ENCODE measurements at places on chromosomes 2 and 18. TPM values are rescaled to one million over a fixed set of nuclear protein-coding genes. Genes with fewer than 3 reads are reported as not detected.

KLF7 gene
- 34.0 TPM for total RNA-seq

ZC3H6 gene
- total RNA-seq: 5.9 TPM

STARD6 gene
- total RNA-seq: not detected

CNGA3 gene
- 0.47 TPM for total RNA-seq

NR4A2 gene
- total RNA-seq: 14.1 TPM

TRABD2A gene
- total RNA-seq: 5.4 TPM

PLB1 gene
- total RNA-seq: 14.3 TPM

RDH14 gene
- 23.5 TPM for total RNA-seq

LINC00305 gene
- total RNA-seq: not detected

C2orf49 gene
- total RNA-seq: 15.3 TPM

LRRC30 gene
- total RNA-seq: not detected

GRCh38 chr2:176112375-176113302 is 3.9 kb upstream of the HOXD10 start:
- no peak for DNase-seq

GRCh38 chr18:56999823-57000222 is 147.1 kb upstream of the BOD1L2 start:
- no peak for DNase-seq

DNA sequence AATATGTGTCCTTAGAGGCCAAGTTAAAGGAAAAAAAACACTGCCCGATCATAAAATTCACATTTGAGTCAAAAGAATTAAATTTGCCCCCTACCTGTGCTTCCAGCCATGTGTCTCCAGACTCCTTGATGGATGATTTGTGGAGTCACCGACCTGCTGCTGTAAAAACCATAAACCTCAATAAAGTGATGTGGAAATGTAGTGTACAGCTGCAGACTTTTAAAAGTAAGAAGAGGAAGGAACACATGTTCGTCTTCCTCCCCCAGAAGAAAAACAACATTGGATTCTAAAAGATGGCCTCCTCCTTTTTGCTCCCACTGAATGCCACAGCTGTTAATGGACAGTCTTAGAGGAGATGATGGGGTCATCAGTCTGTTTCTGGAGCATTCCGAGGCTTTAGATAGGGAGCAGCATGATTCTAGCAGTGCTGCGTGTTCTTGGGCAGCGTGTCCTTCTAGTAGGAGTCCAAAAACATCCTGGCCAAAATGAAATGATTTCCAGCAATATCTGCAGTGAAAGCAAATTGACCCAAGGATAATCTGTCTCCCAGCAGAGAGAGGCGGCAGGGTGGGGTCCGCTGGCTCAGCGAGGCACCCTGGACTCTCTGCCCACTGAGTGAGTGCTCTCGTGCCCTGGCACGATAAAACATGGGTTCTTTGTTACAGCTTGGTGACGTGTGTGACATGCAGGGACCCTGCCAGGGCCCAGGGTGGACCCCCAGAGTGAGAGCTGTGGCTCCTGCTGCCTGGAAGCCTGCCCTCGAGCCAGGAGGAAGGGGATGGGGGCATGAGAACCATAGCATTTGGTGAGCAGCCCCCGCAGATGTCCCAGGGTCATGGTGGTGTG is 196.1 kb downstream of the FAM210A start:
- DNase-seq: no peak

DNA sequence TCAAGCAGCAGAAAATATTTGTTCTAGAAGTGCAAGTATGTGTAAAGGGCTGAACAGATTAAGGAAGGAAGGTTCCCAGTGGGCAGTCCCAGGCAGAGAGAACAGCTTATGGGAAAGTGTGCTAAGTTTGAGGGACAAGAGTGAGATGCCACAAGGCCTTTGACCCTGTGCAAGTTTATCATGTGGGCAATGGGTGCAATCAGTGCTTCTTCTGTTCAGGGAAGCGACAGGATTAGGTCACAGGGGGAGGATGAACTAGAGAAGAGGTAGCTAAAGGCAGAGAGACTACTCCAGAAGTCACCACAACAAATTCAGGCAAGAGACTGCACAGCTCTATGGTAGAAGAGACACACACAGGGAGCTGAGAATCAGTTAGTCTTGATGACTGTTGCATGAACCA is 44.3 kb downstream of the LPIN2 start:
- no peak for DNase-seq

DNA sequence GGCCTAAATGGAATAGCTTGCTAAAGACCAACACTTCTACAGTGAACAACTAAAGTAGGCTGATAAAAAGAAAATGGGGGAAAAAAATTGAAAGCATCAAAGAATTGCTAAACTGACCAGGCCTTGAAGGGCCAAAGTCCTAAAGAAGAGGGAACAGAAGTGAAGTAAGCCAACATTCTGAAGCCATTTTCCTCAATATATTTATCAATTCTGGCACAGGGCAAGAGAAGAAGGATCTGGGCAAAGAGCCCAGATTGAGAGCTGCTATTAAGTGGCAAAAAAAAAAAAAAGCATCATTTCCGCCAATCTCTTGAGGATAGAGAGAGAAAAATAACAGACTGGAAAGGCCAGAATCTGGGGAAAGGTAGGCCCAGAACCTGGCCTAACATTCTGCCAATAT is 25.7 kb downstream of the FANCL start:
- DNase-seq: no peak

GRCh38 chr18:37483221-37483971 is 82.2 kb downstream of the CELF4 start:
- no peak for DNase-seq

- DNase-seq: no peak
Observed at GRCh38 chr2:119013671-119014070, 71.7 kb downstream of the MARCO start.

GRCh38 chr2:126655500-126656430 is at the start of gene GYPC:
TSS of gene GYPC (plus strand) at chr2:126656158. CDS start at chr2:126656264, 106 bp downstream.
- peak; percentile 62 for DNase-seq

DNA sequence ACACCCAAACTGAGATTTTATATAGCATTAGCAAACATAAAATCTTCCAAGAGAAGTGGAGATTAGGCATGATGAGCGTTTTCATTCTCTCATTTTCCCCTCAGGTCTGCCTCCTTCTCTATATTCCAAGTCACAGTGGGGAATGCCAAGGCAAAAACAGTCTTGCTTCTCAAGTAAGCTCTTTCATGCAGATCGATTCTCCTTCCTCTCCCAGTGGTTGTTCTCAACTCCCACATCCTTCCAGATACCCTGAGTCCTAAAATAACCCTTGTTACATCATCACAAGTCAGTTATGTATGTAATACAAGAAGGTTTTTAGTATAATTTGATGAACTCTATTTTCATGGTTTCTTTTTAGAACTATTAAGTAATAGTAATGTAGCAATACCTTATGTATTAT is 150.6 kb downstream of the TXNL1 start:
- no peak for DNase-seq

DNA sequence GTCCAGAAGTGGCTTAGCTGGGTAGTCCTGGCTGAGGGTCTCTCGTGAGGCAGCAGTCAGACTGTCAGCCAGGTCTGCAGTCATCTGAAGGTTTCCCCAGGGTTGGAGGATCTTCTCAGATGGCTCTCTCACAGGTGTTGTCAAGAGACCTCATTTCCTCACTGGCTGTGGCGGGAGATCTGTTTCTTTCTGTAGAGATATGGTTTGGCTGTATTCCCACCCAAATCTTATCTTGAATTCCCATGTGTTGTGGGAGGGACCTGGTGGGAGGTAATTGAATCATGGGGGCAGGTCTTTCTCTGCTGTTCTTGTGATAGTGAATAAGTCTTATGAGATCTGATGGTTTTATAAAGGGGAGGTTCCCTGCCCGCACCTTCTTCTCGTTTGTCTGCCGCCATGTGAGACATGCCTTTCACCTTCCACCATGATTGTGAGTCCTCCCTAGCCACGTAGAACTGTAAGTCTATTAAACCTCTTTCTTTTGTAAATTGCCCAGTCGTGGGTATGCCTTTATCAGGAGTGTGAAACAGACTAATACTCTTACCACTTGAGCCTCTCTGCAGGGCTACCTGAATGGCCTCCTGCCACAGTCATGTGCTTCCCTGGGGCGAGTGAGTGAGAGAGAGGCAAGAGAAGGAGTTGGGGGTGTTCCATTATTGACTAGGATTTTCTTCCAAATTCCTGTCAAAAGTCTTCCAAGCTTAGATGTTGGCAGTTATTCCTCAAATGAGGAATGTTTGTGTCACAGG is 23.6 kb downstream of the MALT1 start:
- DNase-seq: no peak

GRCh38 chr2:128594651-128594910 is 275.9 kb upstream of the HS6ST1 start:
- no peak for DNase-seq

DNA sequence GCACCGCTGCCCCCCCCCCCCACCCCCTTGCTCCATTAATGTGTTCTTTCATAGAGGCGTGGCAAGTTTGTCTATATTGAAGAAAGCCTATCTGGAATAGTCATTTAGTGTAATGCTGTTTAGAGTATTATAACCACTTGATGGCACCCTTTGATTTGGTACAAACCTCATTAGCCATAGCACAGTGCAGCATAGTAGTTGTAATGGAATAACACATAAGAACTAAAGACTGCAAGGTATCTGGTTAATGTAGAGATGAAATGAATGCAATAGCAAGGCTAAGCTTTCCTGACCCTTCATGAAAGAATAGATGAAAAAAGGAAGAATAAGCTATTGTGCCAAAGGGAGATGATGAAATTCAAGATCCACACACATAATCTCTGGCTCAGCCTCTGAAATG is 81.9 kb downstream of the EHBP1 start:
- DNase-seq: no peak

DNA sequence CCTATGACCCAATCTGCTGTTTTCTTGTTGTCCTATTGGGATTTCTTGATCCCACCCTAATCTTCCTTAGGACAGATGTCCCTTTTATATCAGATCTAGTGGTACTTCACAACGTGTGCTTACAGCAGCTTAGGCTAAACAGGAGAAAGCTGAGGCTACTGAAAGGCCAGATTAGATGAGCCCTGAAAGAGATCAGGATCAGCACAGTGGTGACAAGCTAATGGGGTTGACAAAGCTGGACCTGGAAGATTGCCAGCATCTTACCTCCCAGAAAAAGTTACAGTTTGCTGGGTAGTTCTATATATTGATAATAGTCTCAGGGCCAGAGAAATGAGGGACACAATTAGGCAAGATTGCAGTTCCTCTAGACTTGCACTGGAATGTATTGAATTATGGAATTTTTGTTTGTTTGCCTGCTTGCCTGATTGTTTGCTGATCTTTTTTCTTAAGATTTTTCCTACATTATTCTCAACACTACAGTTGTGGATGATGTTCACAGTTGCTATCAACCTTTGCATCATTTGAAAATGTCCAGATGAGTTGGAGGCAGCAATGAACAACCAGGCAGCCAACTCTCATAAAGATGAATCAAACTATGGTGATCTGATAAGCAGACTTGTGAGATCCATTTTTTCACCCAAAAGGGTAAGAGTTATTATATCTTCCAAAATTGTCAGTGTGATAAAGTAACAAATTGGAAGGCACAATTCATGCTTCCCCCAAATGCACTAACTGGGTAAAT is 49.1 kb upstream of the PIK3C3 start:
- DNase-seq: no peak

GRCh38 chr2:25369439-25369838 is 27.7 kb upstream of the DNMT3A start:
- peak; percentile 7 for DNase-seq
